ENCODE measurements at places on chromosomes 3 and 15. TPM values are rescaled to one million over a fixed set of nuclear protein-coding genes. Genes with fewer than 3 reads are reported as not detected.

Gene DAPK2
- 5.9 TPM for polyA plus RNA-seq

Gene ZPLD1
- 0.44 TPM for polyA plus RNA-seq

Gene P2RY1
- 2.0 TPM for polyA plus RNA-seq

Gene NKTR
- 42.2 TPM for polyA plus RNA-seq

Gene TMEM212
- 1.8 TPM for polyA plus RNA-seq

Gene ZWILCH
- 77.5 TPM for polyA plus RNA-seq

Gene GABRR3
- 0.38 TPM for polyA plus RNA-seq

Gene TICRR
- polyA plus RNA-seq, result 3.0 TPM

Gene CA12
- polyA plus RNA-seq, result 8.0 TPM

Gene RAB43
- 12.4 TPM for polyA plus RNA-seq

Measured in testis (tissue), 5 donors.